ENCODE measurements at places on chromosomes 11 and 22. TPM values are rescaled to one million over a fixed set of nuclear protein-coding genes. Genes with fewer than 3 reads are reported as not detected.

DNA sequence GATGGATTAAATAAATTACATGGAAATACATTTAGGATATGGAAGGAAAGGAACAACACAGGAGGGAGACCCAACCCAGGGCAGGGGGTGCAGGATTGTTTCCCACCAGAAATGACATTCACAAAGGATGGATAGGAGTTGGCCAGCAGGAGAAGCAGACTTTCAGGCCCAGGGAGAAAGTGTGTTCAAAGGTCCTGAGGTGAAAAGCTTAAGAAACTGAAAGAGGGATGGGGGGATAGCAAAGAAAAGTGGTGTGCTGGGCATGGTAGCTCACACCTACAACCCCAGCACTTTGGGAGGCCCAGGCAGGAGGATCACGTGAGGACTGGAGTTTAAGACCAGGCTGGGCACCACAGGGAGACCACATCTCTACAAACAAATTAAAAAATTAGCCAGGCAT lies 16.6 kb upstream of the ADA2 start:
- no peak for DNase-seq

- DNase-seq: no peak
These were observed 63.7 kb upstream of the EED start for GRCh38 chr11:86180851-86181250.

DNA sequence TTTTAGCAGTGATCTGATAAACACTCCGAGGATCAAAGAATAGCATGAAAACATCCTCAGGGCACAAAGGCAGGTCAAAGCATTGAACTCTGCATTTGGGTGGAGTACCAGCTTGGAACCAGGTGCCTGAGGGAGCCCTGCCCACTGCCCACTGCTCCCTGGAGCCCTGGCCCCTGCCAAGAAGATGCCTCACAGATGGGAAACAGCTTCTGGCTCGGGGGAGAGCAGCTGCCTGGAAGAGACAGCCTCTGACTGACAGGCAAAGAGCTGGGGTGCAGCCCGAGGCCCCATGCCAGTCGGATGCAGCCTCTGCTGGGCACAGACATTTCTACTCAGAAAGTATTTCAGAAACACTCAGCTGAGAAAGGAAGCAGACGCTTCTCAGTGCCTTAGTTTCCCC lies 13.2 kb downstream of the LMO1 start:
- no peak for DNase-seq

GVQW3 gene
- 2.4 TPM for total RNA-seq

OR10D3 gene
- not detected for total RNA-seq

DNA sequence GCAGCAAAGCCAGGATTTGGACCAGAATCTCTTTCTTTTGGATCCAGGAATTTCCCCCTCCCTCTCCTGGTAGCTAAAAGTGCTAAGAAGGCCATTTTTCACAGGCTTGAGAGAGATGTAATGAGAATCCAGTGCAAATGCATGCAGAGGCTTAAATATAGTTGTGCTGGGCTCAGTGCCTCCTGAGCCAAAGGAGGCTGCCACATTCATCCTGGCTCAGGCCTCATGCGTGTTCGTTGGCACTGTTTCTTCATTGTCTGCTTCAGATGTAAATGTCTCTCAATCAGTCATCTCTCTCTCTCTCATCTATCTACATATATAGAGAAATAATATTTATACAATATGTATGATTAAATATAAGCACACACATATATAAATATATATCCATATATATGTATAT lies 83.6 kb downstream of the INSC start:
- no peak for DNase-seq

GRCh38 chr11:128482512-128483191 lies 104.7 kb downstream of the ETS1 start:
- DNase-seq: peak; percentile 50

- no peak for DNase-seq
These were observed 60.7 kb downstream of the TTC17 start for GRCh38 chr11:43419460-43419859.

DLG2 gene
- total RNA-seq: 7.5 TPM

DNA sequence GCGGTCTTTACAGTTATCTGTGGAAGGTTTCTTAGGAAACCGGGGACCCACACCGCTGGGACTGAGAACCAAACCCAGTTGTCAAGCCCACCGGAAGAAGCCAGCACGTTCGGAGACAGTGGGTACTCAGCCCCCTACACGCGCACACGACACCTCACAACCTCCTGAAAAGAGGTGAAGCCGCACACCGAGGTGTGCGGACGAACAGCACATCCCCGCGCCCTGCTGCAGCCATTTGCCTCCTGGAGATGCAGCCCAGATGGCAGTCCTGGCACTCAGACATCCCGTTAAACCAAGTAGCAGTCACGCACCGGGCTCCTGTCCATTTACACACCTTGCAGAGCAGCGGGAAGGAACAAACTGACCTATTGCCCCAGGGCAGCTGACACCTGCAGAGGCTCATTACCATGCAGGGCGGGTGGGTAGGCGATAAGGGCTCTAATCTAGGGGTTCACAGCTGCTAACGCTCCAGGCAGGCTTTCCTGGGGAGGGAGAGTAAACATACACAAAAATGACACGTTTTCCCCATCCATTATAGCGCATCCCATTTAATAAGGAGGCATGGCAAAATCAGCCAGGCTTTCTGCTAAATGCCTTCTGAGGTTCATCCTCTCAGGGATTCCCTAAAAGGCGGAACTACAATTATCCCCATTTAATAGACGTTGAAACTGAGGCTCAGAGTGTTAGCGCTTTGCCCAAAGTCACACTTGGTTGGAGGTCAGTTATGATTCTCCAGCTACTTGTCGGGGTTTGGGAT lies 864 bp upstream of the EHBP1L1 start:
- no peak for DNase-seq

SYNGR1 gene
- 21.1 TPM for total RNA-seq

OR52E8 gene
- not detected for total RNA-seq

DNA sequence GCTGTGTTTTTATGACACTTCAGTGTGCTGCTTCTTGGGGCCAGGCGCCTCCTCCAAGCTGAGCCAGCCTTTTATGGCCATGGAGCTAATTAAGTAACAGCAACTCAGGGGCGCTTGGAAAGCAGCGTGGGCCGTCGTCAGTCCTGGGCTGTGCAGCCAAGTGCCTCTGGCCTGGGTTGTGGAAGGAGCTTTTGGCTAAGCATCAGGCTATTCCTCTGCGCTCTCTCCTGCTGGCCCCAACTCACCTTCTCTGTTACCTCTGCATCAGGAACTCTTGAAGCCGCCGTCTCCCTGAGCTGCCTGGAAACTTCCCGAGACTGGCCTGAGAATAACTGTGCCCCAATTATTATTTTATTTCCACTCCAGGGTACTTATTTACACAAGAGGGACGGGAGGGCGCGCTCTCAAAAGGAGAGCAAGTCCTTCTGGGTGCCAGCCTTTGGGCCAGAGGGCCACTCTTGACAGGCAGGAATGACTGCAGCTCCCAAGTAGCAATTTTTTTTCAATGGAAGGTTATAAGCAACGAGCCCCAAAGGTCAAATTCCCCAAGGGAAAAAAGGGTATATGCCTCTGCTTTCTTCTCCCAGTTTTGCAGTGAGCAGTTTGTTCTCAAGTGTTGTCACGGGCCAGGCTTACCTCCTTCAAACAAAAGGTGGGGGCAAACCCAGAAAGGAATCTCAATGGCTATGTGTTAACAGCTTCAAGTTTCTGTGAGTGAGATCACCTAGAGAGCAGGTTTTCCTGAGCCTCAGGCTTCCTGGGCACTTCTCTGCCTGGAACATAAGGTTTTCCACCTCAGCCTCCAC lies 38.5 kb upstream of the NAV2 start:
- peak; percentile 56 for DNase-seq

TUB gene
- 13.2 TPM for total RNA-seq

DNA sequence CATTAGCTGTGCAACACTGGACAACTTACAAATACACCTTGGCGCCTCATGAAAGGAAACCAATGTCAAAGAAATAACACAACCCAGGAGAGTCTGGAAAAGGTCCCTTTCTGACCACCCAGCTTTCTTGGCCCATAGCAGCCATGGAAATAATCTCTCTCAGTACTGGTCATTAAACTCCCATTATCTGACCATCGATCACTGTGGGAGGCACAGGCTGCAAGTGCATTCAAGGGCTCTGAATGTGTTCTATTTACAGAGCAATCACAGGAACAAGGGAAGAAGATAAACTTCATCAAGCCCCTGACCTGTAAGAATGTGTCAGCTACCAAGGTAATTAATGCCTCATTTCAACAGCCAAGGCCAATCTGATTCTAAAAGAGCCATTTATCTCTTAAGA lies 40.1 kb downstream of the CTSC start:
- DNase-seq: no peak

GRCh38 chr22:36328635-36329253 lies 59.0 kb downstream of the MYH9 start:
- no peak for DNase-seq

- DNase-seq: no peak
These were observed 8.1 kb upstream of the ANKRD13D start for GRCh38 chr11:67280788-67281551.

PRR5L gene
- 8.8 TPM for total RNA-seq

TEX54 gene
- total RNA-seq: not detected

DNA sequence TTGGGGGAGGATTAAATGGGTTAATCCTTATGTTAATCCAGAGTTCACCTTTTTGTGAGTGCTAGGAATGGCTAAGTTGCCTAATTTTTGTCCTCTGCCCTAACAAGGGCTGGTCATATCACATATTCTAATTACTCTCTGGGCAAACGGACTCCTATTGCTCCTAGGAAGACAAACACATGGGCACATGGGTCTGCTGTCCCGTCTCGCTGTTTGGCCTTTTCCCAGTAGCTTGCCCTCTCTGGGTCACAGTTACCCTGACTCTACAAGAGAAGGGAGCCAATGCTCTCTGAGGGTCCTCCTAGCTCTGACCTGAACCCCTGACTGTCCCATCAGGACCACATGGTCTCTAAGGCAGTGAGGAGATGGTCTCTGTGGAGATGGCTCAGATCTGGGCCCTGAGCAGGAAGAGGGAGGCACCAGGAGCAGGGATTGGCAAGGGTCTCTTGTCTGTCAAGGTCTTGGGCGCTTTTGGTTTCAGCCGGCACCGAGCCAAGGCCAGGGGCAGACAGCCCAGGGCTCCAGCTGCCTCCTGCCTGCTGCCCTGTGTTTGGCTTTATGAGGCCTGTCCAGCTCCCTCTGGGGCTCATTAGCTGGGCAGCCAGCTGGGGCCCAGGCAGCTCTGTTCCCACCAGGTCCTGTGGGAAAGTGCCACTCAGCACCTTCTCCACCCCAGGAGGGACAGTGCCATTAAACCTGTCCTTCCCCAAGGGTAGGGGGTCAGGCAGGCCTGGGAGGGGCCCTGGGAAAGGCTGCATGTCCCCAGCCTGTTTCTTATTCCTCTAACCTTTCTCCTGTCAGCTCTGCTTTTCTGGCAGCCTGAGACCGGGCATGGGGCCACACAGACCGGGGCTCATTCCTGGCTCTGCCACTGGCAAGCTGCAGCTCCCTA lies 559.9 kb downstream of the MN1 start:
- no peak for DNase-seq

DNA sequence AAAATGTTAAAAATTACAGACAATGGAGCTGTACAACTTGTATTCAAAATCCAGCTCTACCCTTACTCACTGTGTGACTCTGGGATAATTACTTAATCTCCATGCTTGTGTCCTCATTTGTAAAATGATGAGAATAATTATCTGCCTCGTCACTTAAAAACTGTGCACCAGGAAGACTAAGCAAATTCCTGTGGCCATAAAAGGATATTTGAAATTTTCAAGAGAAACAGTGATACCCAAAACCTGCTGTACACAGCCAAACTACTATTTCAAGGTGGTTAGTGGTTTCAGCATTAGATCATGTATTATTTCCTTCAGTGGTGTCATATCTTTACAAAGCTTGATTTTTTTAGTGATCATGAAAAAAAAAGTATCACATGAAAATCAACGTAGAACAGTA lies 136.9 kb downstream of the METTL15 start:
- DNase-seq: no peak

SNX32 gene
- 1.5 TPM for total RNA-seq

DNA sequence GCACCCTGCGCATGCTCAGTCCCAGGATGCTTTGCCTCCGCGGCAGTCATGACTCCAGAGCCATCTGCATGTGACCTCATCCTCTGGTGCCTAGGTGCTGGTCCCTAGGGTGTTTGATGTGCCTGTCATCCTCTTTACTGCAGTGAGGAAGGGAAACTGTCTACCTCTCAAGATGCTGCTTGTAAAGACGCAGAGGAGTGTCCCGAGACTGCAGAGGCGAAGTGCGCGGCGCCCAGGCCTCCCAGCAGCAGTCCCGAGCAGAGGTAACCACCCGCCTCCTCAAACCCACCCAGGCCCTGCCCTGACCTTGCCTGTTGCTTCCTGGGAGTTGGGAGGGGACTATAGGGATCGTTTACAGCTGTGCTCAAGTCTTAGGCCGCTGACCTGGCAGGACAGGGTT lies 74.6 kb upstream of the GAL start:
- no peak for DNase-seq

PRRG4 gene
- total RNA-seq: 30.8 TPM

Measured in tibial nerve (tissue), 4 donors.